Thoracic aorta (tissue), 2 donors: ENCODE measurements at places on chromosomes 6 and 20.

DNA sequence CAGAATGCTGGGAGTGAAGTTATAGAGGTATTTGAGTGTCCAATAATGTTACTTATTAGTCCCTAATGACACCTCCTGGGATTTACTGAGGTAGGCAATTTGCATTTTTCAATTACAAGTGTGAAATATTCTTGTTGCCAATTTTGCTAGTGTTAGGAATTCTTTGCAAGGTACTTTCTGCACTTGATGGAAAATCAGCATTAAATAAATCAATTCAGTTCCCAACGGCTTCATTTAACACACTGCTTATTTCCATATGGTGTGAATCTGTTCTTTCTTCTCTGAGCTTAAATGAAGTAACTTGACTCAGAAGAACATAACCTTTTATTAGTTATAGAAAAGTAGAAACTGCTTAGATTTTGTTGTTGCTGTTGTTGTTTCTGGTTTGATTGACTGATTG is 21.2 kb downstream of the CCN2 start:
- no peak for DNase-seq

GRCh38 chr6:127515794-127516661 is 3.1 kb downstream of the MTCL3 start:
- DNase-seq = no peak

GRCh38 chr6:136312975-136313374 is 23.3 kb upstream of the BCLAF1 start:
- no peak for DNase-seq

- DNase-seq = no peak
Measured at GRCh38 chr6:33166811-33167210, 25.5 kb downstream of the COL11A2 start.

GRCh38 chr6:166056637-166057036 is 111.0 kb downstream of the TBXT start:
- DNase-seq = no peak
